ENCODE measurements at places on chromosomes 11 and 22.
A peak's percentile ranks its signal among the peaks of the same experiment; 100 is the strongest.

GRCh38 chr11:59767225-59767611 lies 12.0 kb downstream of the STX3 start:
- no peak for DNase-seq

- no peak for DNase-seq
These were observed 44.0 kb downstream of the PIK3C2A start for GRCh38 chr11:17163736-17164135.

GRCh38 chr11:23308041-23308440 lies 447.8 kb upstream of the CCDC179 start:
- DNase-seq, result no peak

DNA sequence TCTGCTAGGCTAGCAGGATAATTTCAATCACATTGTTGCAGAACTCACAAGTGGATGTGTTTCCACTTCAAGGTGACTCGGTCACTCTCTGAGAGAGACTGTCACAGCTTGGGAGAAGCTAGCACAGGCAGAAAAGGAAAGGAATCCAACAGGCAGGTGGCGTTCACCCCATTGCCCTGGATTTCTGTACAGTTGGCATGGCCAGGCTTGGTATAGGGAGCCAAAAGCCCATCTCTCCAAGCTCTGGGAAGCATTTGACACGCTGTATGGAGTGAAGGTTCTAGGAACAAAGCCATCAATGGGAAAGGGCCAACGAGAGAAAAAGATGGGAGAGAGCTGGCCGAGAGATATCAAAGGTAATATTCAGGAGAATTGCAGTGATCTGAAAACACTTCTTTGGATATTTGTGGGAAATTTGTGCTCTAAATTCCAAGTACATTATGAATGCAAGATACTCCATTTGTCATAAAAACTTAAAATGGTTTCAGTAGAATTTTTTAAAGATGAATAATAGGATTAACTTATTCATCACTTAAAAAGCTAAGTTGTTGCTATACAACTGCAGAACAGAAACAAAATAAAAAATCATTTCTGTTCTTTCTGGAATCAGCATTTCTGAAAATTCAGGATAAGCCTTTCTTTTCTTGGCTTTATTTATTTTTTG lies 223.5 kb upstream of the NTM start:
- no peak for DNase-seq

DNA sequence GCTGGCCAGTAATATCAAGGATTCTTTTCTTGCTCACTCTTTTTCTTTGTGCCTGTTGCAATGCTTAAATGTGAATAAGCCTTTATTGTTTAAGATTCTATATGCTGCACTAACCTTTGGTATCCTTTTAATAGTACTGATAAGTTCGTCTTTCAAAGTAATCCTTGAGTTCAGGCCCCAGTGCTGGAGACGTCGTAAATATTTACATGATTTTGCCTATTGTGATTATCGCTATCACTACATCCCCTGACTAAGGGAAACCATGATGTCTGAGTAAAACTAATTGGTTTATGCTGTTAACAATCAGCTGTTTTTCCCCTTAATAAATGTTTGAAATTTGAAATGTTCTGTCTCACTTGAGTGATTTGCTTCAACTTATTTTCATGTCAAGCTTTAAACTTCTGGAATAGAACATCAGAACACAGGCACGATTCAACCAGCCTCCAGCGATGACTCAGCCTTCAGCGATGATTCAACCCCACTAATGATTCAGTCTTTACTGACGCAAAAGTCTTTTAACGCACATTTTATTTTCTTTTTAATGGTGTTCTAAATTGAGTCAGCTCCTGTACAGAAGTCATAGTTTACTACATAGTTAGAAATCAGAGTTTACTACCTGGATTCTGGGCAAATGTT lies 3.9 kb downstream of the HTATIP2 start:
- DNase-seq, result no peak

DNA sequence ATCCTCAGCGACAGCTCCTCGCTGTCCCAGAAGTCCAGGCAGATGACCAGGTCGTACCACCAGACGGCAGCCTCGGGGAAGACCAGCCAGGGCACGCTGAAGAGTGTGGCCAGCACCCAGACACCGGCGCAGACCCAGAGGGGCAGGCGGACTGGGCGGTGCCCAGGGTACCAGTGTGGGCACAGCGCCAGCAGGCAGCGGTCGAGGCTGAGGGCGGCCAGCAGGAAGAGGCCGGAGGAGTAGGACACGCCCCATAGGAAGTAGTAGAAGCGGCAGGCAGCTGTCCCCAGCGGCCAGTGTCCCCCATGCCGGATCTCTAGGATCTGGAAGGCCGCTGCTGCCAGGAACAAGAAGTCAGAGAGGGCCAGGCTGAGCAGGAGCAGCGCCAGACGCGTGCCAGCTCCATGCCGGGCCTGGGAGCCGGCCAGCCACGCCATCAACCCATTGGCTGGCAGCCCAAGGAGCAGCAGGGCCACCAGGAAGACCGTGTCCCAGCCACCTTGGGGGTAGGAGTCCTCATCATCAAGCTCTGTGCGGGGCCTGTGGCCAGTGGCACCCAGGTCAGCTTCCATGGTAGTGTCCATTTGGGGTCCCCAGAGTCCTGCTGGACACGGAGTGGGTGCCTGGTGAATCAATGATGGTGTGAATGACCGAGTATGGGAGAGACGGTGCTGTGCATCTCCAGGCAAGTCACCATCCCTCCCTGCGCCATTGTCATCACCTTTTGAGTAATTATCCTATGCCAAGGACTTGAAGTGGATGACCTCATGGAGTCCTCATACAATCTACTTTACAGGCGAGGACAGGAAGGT lies at the start of gene GPR152:
TSS of gene GPR152 (minus strand) at position 589 of the 812 bp plus-strand sequence. CDS start at position 584, 5 bp downstream.
- peak; percentile 17 for DNase-seq

DNA sequence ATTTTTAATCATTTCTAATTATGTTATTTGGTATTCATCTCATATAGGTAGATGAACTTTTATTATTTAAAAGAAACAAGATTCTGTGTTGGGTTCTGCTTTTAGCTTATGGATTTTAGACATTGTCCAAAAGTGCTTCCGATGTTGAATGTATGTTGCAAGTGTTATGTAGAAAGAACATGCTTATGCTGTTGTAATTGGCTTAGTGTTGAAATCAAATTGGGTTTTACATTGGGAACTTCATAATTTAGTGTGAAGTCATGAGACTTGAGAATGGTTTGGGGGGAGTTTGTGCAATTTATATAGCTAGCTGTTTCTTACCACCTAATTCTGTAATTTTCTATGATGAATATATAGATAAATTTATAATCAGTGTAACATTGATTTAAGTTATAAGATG lies 3.6 kb downstream of the MTMR3 start:
- no peak for DNase-seq

DNA sequence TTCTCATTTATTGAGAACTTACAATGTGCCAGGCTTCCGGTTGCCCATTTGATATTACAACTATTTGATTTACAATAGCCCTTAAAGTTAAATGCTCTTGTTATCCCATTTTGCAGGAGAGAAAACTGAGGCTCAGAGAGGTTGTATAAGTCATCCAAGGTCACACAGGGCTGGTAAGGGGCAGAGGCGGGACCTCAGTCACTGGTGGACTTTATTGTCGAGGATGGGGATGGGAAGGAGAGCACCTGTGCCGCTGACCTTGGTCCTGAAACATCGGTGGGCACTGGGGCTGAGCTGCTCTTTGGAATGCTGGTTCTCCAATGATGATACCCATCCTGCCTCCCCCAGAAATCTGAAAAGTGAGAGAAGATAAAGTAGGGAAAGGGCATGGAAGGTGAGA lies 265.4 kb downstream of the MIAT start:
- no peak for DNase-seq

DNA sequence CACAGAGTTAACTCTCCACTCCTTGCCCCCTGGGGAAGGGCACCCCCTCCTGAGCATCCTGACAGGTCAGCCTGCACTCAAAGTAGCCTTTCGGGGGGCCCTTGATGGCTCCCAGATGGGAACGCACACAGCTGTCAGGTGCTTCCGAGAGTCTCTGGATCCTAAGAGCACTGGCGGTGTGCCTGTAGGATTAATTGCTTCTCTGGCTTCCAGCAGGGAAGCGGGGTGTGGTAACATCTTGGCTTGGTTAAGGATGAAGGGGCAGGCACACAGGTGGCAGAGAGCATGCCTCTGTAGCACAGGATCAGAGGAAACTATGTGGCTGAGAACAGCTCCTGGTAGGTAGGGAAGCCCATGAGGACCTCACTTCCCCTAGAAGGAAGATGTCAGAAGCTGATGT lies 199.8 kb downstream of the MIAT start:
- DNase-seq, result no peak

- DNase-seq, result no peak
These were observed 3.0 kb downstream of the ASCL2 start for GRCh38 chr11:2267306-2267850.

DNA sequence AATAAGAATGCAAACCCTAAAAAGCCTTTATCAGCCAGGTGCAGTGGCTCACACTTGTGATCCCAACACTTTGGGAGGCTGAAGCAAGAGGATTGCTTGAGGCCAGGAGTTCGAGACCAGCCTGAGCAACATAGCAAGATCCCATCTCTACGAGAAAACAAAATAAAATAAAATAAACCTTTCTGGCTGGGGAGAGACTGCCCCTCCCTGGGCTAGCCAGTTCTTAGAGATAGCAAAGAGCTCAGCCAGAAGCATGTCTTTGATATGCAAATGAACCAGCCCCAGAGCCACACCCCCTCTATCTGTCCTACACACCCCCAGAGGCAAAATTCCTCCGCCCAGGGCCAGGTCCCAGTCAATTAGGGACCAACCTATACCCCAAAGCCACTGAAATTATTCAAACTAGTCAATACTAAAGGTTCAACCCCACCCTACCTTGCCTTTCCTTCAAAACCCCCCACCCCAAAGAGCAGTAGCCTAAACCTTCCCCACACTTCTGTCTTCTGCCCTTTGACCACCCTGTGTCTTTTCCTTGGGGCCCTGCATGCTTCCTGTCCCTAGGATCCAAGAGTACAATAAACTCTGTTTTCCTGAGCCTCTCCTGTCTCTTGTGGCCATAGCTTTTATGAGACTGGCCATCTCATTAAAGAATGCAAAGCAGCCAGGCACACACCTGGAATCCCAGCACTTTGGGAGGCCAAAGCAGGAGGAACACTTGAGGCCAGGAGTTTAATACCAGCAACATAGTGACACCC lies 37.3 kb upstream of the CXCR5 start:
- no peak for DNase-seq

DNA sequence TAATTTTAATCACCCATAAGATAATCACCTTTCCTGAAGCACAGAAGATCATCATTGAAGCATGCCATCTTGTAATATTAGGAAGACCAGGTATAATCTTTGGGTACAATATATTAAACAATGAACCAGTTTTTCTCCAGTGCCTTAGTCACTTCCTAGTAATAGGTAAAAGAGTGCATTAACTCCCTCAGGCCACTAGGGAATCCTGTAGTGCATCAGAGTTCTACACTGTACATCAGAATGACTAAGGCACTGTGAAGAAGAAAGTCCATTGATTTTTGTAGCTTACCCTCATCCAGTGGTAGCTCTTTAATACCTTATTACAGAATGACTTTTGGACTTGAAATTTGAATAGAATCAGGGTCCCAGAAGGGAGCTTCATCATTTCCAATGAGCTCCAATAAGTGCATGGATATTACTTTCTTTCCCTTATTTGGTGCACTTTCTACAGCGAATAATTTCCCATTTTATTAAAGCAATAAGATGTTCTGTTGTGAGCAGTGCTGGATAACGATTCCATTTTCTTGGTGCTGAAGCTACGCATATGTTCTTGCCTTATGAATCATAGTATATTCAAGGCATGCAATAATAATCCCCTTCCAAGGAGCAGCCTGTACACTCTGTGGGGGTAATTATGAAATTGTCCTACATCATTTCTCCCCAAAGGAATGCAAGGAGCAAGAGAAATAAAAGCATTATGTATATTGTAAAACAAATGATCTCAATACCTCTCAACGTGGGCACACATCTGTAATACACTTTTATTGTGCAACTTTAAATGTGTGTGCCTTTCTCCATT lies 4.7 kb downstream of the C11orf87 start:
- DNase-seq, result no peak

DNA sequence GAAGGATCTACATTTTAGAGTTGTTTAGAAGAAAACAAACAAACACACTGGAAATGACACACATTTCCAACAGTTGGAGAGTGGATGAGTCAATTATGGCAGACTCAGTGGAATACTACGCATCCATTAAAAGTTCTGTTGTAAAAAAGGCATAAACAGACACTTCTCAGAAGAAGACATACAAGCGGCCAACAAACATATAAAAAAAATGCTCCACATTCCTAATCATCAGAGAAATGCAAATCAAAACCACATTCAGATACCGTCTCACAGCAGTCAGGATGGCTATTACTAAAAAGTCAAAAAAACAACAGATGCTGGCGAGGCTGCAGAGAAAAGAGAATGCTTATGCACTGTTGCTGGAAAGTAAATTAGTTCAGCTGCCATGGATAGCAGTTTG lies 298.2 kb downstream of the DDX10 start:
- no peak for DNase-seq

DNA sequence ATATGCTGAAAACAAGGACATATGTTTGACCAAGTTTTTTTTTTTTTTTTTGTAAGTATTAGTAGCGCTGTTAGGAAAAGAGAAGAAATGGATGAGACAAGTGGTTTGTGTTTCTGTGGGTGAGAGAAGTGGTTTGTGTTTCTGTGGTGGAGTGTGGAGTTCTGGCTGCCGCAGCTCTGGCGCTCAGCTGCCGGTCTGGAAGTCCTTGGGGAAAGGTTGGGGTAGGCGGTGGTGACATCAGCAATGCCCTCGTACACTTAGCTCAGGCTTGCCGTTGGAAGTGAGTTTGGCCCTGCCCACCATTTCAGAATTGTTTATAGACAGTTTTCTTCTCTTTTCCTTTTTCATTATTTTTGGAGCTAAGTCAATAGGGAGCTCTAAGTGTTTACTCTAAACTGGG lies 116.6 kb downstream of the TBC1D22A start:
- no peak for DNase-seq

DNA sequence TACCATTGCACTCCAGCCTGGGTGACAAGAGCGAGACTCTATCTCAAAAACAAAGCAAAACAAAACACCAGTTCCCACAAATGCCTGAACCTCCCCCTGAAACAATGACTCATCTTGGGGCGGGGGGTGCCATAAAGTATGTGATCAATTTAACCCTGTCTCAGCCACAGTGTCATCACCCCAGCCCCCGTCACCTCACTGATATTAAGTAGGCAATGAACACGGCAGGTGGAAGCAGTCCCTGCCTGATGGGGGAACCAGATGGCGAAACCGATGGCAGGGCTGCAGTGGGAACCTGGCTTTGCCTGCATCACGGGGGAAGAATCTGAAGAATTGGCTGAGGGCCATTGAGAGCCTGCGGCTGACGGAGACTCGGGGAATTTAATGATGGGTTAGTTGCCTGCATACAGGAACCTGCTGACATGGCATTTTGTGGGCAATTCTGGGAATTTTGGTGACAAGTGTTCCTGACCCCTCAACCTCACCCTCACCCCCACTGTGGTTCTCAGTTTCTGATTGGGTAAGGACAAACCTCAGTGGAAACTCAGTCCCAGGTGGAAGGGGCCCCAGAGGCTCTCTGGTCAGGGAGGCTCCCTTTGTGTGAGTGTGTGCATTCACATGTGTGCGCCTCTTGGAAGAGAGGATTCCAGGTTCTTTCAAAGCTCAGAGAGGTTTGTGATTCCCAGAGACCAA lies 39.1 kb upstream of the SHISAL1 start:
- no peak for DNase-seq

GRCh38 chr22:28316014-28316413 lies 363.6 kb downstream of the TTC28 start:
- no peak for DNase-seq
